ENCODE measurements at places on chromosomes 12 and 14.

GRCh38 chr12:127231371-127231770 lies 1035.6 kb upstream of the TMEM132C start:
- no peak for DNase-seq

DNA sequence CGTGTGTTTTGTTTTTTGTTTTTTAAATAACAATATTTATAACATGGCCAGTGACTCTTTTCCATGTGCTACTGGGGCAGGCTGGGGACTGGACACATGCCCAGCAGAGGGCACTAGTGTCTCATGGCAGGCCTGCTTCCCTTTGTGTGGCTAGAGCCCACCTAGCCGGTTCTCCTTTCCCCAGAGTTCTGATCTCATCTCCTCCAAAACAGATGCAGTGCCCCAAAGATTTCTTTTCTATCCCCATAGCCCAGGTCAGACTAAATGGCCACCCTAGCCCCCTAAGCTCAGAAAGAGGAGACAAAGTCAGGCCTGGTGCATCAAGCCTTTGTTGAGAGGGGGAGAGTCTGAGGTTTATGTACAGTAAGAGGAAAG lies 21.2 kb downstream of the PRPF40B start:
- peak; percentile 78 for DNase-seq

GRCh38 chr14:26429205-26429604 lies 168.6 kb downstream of the NOVA1 start:
- no peak for DNase-seq

- peak; percentile 45 for DNase-seq
Observed at GRCh38 chr12:54411391-54412241, 7.5 kb downstream of the ITGA5 start.

- peak; percentile 93 for DNase-seq
Observed at GRCh38 chr12:54379398-54380201, 4.9 kb downstream of the ZNF385A start.

DNA sequence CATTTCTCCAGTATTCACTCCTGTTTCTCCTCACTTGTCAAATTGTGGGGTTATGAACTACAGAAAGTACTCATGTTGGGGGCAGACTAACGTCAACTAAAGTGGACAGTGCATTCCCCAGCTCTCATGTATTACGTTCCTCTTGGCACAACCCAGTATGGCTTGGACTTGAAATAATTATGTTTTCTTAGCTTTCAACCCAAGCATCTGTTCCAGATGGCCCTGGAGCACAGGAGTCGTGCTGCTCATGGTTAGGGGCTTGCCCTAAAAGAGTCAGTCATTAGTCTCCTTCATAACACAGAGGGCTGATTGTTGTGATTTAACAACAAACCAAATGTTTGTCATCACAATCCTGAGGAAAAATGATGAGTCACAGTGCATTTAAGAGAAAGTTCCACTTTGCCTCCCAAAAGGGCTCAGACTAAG lies 154.4 kb downstream of the RPAP3 start:
- no peak for DNase-seq

DNA sequence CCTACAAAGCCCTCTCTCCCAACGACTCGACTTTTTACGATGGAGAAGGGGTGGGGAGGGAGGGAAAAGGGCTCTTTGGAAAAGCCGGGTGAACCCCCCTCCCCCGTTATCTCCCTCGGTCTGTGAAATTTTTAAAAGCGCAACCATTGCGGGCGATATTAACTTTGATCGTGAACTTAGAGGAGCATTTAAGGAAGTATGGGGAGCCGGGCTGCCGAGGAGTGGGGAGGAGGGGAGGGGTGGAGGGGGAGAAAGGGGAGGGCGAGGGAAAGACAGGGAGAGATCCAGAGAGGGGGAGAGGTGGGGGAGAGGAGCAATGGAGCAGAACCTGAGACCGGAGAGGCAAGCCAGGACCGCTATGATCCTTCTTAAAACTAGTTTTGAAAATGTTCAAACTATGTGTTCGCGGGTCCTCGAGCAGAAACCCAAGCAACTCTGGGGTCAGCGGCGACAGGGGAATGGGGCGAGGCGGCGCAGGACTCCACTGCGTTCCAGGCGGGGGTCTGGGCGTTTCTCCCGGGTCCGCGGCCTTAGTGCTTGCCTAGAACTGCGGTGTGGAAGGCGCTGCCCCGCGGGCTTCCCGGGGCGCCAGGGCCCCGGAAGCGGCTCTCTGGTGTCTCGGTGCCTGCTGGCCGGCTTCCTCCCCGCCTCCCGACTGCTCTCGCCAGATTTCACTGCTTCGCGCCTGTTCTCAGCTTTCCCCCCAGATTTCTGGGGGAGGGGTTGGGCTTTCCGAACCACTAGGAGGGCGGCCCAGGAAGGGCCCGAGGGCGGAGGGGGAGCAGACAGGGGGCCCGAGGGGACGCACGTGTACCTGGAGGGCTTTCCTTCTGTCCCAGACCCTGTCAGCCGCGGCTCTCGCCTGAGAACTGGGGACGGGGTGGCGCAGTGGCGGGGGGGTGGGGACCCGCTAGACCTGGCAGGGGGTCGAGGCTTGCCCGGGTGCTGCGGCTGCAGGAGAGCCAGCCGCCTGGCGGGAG lies at the start of gene HOTAIR:
Gene HOTAIR, minus strand, starts transcription at position 871 of the 980 bp plus-strand sequence.
- DNase-seq = no peak

DNA sequence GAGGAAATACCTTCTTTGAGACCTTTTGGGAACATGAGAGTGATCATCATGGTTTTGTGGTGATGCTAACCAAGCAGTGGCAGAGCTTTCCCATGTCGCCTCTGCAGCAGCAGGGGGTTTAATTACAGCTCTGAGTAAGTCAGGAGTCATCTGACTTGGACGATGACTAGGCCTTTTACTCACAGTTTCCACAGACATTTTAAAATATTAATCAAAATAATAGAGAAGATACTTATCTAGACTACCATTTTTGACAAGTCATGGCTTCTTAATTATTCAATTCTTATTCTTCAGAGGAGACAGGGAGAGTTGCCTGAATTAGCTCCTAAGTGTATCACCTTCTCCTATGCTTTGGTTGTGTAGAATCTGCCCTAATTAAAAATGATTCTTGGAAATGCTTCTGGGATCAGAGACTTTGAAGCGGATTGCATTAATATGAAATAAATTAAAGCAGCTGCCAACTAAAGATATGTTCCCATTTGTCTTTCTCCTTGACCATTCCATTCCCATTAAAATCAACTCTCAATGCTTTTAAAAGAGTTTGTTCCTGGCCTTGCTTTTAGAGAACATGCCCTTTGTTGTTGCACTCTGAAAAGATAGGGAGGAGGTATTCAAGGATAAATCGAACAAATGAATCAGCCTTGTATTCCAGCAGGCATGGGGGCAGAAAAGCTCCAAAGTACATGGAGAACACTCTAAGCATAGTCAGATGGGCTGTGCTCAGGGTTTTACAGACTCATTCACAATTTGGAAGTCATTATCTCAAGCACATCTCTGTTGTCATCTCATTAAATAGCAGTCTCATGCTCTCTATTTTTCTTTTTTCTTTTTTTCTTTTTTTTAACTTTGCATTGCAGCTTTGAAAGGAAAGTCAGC lies 7.7 kb upstream of the IFNG-AS1 start:
- DNase-seq = no peak

DNA sequence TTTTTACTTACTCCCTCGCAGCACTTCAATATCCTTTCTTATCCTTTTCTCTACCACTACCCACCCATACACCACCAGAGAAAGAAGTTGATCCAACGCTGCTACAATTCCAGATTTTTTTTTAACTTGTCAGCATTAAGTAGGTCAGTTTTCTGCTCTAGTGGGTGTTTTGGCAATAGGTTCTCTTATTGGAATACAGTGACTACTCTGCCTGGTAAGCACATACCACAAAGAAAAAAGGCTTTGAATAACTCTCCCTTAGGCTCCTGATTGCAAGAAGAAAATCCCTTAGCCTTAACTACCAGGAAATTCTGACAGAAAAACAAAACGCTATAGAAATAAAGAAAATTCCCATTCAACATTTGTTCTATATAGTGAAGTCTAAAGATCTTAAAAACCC lies 72.0 kb downstream of the NUMB start:
- DNase-seq = no peak

GRCh38 chr12:74957634-74958033 lies 252.0 kb downstream of the KCNC2 start:
- no peak for DNase-seq

- no peak for DNase-seq
Observed at GRCh38 chr14:84273181-84273580, 1256.8 kb upstream of the FLRT2 start.

DNA sequence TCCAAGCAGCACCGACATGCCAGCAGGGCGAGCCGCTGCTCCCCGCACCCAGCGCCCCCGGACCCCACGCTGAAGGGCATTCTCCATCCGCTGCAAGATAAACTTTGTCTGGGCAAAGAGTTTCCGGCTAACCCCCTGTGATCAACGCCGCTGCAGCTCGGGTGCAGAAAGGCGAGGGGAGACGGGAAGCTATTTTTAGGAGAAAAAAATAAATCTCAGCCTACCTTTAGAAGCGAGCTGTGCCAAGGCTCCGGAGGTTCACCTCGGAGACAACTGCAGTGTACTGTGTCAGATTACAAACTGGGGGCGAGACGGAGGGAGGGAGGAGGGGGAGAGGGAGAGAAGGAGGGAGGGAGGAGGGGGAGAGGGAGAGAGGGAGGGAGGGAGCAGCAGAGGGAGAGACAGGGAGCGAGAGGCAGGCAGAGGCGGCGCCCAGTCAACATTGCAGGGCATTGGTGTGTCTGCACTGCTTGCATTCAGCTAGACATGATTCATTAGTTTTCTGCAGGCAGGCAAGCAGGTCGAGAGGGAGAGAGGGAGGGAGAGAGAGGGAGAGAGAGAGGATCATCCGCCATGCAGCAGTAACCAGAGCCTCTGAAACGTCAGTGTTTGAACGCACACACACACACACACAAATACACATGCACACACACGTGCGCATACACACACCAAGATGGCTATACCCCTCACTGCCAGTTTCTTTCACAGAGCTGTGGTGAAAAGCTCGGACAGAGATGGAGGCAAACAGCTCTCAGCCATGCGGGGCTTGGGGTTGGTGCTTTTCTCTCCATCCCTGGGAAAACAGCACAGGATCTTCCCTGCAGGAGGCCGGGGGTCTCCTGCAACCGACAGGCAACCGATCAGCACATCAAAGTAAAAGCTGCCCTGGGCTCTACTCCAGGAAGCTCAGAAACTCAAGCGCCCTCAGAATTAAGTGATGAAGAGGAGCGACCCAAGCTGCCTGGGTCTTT lies at the start of gene RIMBP2:
Gene RIMBP2, minus strand, starts transcription at position 302 of the 971 bp plus-strand sequence. CDS start 237,286 bp downstream, outside the sequence.
- no peak for DNase-seq

- no peak for DNase-seq
Observed at GRCh38 chr14:58553959-58554358, 83.8 kb upstream of the DACT1 start.

DNA sequence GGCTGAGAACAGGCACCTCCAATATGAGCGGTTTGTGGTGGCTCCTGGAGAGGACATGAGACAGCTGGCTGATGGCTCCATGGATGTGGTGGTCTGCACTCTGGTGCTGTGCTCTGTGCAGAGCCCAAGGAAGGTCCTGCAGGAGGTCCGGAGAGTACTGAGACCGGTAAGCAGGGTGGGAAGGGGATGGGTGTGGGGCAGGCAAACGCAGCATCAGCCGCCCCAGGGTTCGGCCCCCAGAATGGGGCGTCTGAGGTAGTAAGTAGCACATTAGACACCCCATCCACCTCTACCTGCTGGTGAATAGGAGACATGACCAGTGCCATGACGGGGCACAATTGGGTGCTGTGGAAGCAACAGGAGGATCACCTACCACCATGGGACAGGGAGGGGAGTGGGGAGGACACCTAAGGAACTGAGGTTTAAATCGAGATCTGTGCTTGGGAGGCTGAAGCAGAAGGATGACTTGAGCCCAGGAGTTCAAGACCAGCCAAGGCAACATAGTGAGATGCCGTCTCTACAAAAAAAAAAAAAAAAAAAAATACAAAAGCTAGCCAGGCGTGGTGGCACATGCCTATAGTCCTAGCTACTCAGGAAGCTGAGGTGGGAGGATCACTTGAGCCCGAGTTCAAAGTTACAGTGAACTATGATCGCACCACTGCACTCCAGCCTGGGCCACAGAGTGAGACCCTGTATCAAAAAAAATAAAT lies 25.5 kb downstream of the ITGA7 start:
- no peak for DNase-seq

DNA sequence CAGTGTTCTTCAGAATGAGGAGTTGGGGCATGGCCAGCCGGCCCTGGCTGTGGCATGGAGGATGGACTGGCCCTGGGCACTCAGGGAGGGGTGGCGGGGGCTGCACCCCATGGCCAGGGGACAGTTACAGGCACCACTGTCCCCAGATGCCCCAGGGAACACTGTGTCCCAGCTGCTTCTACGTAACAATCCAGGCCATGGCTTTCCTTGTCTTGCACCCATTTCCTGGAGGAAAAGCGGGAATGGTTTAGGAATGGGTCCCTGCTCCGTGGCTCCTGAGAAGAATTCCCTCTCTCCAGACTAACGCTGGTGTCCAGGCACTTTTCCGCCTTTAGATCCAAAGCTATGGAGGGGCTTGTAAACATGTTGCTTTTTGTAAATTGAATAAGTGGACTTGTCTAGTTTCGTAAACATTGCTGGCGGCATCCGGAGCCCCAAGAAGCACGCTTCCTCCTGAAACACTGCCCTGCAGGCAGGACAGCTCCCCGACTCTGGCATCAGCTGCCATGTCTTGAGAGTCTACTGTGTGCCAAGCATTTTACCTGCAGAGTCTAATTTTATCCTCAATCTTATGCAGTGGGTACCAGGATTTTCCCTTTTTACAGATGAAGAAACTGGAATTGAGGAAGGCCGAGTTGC lies 238.3 kb downstream of the SLC41A2 start:
- no peak for DNase-seq

GRCh38 chr14:106491851-106492250 lies 965.5 kb downstream of the TMEM121 start:
- no peak for DNase-seq

- no peak for DNase-seq
Observed at GRCh38 chr14:104968541-104969401, 9.4 kb downstream of the AHNAK2 start.

Measured in activated T-cell treated with anti-CD3 and anti-CD28 coated beads for 1 hour (primary cell).